ENCODE measurements at places on chromosomes 16 and 17.
A peak's percentile ranks its signal among the peaks of the same experiment; 100 is the strongest.

DNA sequence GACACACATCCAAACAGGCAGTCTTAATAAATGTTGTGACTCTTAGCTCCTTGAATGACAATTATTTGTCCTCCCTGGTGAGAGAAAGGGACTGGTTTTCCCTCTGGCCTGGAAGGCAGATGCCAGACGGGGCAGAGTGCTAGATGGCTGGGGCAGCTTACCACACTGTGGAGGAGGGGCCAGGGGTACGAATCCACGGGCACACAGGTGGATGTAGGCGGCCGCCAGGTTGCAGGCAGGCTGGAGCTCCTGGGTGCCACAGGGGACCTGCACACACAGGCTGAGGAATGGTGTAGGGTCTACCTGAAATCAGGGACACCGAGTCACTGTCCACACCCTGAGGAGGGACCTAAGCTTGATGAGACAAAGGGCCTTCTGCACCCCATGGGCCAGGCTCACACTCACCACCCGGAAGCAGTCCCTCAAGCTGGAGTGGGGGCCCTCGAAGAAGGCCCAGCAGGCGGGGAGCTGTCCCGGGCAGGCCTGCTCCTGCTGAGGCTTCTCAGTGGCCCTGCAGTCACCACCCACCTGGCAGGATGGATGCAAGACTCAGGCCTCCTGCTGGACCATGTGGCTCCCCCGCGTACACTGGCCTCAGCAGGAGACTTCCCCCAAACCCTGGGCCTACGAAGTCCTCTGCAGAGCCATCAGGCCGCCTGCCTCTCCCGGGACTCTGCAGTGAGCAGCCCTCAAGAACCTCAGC, 38.4 kb downstream of the RMI2 start:
- no peak for DNase-seq

DNA sequence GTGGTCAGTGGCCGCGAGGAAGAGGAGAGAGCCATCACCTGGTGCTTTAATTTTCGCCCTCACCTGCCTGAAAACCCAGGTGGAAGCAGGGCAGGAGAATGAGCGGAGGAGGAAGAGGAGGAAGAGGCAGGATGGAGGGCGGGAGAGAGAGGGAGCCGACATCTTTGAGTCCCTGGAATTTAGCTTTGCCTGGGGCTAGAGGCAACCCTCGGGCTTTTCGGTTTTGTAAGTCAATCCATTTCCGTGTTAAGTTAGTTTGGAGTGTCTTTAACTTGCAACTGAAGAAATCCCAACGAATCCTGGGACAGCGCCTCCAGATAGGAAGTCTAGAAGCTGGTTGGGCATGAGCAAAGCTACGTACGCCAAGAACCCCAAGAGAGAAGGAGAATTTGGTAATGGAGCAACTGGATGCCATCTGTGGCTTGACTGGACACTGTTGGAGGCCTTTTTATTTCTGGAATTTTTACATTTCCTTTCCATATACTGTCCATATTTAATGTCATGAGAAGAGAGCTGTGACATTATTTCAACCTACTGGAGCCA, 36.9 kb upstream of the ATP2A3 start:
- DNase-seq: no peak

DNA sequence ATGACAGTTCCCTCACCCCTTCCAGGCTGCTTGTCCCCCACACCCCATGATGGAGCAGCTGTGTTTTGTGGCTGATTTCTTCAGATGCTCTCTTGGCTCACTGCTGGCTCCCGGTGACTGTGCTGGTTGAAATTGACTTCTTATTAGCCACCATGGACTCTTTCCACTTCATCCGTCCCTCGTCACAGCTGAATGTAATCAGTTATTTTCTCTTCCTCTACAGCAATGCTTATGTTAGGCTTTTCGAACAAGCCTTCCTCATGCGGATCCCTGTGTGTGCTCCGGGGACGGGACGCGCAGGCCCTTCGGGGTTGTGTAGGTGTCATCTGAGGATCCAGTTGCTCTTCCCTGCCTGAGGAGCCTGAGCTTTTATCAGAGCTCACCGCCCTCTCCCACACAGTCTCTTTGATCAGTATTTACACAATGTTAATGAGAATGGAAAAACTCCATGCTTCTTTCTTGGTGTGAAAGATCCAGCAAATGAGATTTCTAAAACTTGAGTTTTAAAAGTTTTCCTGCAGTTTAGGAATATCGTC, 87.5 kb downstream of the RPTOR start:
- no peak for DNase-seq

DNA sequence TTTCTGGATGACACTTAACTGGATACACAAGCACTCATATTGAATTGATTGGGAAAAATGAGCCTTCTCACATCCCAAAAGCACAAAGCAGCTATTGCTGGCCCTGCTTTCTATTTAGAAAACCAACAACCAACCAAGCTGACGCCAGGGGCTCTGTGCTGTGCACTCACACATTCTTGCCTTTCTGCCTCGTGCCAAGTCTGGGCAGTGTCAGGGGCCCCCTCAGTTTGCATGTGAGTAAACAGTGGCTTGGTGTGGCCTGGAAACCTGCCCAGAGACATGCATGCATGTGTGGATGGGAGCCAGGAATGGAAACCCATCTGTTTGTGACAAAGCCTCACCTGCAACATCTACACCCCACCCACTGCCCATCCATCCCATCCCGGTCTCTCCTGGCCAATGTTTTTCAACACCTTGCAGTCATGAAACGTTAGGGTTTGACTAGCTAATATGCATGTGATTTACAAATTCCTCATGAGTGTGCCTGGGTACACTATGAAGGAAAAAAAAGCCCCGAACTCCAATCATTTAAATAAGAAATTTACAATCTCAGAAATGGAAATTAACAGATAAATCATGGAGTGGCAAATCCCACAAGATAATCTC, 20.4 kb downstream of the MIEF2 start:
- DNase-seq: no peak

GRCh38 chr17:39212841-39213480, 12.8 kb downstream of the STAC2 start:
- DNase-seq: no peak

DNA sequence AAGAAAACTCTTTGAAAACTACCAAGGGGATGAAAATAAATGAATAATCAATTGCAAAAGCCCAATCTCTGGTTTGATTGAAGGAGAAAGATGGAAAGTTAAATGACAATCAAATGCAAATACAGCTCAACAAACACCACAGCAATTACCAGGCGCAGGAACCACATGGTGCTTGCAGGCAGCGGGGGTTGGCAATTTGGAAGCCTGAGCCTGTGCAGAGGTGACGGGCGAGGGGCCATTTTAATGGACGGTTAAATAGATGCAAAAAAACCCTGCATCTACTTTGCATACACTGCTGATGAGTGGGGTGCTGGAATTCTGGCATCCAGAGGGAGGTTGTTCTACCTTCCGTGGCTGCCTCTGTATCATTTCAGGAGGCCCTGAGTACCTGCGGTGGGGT, 4.8 kb upstream of the SEZ6 start:
- DNase-seq: peak; percentile 33

GRCh38 chr16:68469796-68470460, 21.6 kb upstream of the SMPD3 start:
- no peak for DNase-seq

GRCh38 chr16:26360867-26361266, 669.1 kb downstream of the HS3ST4 start:
- no peak for DNase-seq

- DNase-seq: no peak
Observed at GRCh38 chr17:38606646-38607611, 1.2 kb upstream of the SRCIN1 start.

DNA sequence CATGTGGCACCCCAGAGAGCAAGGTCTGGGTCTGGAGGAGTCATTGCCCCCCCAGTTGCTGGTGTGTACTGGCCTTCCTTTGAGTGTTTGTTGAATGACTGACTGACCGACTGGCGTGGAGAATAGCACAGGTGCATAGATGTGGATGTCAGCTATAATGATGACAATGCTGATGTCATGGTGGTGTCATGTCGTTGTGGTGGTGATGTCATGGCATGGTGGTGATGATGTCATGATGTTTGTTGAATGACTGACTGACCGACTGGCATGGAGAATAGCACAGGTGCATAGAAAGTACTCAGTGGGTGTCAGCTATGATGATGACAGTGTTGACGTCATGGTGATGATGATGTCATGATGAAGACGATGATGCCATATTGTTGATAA, 22.1 kb downstream of the TMEM114 start:
- DNase-seq: no peak

DNA sequence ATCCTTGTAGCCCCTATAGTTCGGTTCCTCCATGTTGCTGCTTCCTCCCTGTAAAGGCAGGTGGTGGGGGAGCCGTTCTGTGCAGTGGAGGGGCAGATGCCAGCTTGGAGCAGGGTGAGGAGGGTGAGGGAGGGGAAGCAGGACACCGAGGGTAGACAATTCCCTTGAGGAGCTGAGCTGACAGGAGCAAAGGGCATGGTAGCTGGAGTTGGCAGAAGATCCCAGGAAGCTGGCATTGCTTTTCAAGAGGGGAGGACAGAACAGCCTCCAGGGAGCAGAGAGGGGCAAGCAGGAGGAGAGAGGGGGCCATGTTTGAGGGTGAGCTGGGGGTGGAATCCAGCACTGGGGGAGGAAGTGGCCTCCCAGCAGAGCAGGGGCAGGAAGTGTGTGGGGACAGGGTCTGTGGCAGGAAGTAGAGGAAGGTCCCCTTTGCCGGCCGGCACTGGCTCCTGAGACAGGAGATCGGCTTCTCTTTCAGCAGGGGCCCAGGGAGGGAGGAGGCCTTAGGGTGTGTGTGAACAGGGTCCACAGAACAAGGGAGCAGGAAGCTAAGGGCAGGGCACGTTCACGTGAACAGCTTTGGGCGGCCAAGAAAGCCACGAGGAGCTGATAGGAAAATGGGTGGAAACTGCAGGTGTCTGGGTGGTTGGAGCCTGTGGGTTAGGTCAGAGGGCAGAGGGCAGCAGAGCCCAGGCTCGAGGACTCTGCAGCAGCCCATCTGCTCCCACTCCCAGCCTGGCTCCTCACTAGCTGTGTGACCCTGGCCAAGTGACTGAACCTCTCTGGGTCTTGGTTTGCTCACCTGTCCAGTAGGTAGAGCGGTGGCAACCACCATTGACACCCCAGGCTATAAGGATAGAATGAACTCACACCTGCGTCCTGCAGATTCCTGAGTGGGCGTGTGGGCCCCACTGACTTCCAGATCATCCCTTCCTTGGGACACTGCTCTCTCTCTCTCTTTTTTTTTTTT, 17.5 kb upstream of the SPNS2 start:
- no peak for DNase-seq

- DNase-seq: no peak
Observed at GRCh38 chr16:81460075-81460474, 15.5 kb downstream of the CMIP start.

DNA sequence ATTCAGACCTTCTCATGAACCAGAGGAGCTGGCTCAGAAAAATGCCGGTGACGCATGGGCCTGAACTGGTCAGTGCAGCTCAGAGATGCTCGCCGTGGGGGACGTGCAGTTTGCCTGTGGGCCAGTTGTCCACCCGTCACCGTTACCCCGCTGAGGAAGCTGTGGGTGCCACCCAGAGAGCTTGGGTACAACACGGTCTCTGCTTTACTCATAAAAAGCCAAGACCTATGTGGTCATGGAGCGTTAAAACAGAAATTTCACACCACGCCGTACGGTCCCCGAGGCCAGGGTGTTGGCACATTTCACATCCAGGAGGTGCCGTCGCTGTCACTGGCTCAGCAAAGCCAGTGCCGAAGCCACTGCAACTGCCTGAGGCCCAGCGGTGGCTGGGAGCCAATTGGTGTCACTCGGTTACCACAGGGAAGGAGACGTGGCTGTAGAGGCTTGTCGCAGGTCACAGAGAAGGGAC, 120.9 kb downstream of the METRNL start:
- DNase-seq: no peak

GRCh38 chr16:54126907-54127306, 159.7 kb downstream of the IRX3 start:
- DNase-seq: no peak

DNA sequence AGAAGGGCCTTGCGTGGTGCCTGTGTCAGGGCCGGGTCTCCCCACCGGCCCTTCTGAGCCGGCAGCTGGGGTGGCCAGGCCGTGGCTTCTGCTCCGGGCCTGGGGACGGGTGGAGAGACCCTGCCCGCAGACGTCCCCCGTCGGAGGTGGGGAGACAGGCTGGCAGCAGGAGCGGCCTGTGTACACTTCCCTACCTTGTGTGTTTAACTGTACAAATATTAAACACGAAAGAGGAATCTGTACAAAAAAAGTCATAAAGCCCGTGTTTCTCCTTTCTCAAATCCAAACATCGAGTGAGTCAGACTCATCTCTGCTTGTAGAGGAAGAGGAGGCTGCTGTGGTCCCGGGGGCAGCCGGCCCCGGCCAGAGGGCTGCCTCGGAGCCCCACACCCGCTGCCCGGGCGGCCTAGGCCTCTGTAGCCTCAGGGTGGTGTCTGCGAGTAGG, 2.0 kb downstream of the CACNA1H start:
- no peak for DNase-seq

- no peak for DNase-seq
Observed at GRCh38 chr16:75264999-75265910, 13.8 kb upstream of the BCAR1 start.

DNA sequence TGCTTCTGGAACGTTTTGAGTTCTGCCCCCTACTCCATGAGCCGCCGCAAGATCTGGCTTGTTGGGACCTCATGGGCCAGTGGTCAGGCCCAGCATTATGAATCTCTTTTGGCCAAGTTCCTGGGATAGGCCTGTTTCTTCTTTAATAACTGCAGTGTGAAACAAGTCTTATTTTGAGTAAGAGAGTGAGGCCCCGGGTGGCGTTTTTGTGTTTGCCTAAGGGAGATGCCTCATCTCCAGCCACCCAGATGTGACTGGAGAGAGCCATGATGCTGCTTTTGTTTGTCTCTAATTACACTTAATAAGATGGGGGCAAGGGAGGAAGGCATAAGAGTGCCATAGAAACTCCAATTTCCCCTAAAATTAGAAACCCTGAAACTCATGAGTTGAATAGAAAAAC, 39.8 kb downstream of the KSR1 start:
- DNase-seq: no peak

GRCh38 chr17:72972263-72972951, 120.1 kb downstream of the SLC39A11 start:
- DNase-seq: no peak

GRCh38 chr17:15432807-15433611, 34.4 kb downstream of the CDRT4 start:
- DNase-seq: no peak

DNA sequence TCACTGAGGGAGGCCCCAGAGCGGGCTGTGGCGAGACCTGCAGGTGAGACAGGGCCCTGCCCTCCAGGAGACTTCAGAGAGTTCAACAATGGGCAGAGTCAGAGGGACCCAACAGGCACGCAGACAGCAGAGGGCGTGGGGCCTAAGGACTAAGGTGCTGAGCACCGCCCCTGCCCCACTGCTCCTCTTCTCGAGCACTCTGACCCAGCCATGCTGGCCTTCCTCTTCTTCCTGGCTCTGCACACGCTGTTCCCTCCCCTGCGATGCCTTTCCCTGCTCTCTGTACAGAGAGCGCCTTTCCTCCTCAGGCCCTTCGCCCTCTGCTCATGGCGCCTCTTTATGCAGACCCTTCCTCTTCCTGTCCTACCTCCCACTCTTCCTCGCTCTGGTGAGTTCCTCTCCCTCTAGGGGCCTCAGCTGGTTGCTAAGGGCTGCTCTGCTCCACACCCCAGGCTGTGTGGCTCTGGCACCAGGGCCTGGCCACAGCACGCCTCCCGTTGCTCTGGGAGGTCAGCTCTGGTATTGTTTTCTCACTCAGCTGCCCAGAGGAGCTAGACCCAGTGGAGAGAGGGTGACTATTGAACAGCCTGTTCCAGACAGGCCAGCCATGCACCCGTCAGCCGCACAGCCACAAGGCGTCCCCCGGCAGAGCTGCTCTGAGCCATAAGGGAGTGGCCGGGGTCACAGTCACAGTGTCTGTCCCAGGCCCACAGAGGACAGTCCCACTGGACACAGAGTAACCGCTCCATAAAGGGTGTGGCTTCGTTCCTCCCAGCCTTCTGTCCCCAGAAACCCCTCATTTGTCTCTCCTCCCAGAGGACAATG, 13.6 kb upstream of the RASD1 start:
- DNase-seq: no peak
